NCI-H524 (cell line): ENCODE measurements at places on chromosomes 12 and 14.

DNA sequence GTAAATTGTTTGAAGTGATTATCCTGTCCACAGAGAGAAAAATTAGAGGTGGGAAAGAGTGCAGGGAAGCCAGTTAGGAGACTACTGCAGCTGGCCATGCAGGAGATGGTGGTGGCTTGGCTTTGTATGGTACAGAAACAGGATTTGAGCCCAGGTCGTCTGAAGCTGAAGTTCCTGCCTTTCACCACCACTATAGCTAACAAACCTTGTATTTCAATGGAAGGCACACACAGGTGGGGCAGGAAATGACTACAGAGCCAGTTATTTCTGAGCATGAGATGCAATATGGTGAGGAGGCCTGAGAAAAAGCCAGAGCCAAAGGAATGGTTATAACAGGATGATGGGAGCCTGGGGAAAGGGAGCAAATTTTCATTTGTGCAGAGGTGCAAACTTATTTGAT lies 103.9 kb downstream of the BTG1 start:
- no peak for DNase-seq

GRCh38 chr14:93965287-93965821 lies 11.0 kb downstream of the ASB2 start:
- no peak for DNase-seq

DNA sequence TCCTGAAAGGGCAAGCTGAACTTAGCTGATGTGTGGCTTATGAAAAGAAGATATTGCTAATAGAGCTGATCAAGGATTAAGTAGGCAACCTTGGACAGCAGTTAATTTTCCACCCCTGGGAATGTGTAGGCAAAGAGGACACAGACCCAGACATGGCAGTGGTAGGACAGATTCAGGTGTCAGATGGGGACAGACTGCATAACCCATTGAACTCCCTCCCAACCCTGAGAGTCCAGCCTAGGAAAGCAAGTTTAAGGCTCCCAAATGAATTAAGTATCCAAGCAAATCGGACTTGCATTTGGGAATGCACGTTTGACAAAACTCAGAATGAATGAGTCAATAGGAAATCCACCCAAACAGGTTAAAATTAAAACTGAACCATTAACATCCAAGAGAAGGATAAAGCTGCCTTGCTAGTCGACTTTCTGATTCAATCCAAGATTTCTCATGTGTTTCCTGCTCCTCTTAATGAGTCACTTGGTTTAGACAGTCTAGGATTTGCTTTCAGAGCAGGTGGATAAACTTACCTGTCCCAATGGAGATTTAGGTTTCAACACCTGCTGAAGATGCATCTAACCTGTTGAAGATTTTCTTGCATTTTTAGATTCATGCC lies 385.4 kb downstream of the CCDC91 start:
- no peak for DNase-seq

GRCh38 chr12:45290216-45290605 lies 74.3 kb downstream of the ANO6 start:
- DNase-seq: no peak

DNA sequence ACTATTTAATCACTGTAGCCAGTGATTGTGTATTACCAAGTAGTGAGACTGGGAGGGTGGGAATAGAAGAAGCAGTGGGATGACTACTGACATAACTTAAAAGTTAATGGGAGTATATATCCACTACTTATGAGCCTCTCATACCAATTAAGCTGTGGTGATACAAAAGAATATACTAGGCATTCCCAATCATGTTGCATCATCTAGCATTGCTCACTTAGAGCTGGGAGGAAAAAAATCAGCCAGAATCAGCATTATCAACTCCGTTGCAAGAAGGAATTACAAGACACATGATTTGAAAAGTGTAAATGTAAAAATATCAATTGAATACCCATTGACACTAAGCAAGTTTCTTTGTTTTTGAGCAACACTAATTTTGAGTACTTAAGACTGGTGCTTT lies 745 bp upstream of the PPP1R36 start:
- no peak for DNase-seq
